ENCODE measurements at places on chromosomes 2 and 18.

DNA sequence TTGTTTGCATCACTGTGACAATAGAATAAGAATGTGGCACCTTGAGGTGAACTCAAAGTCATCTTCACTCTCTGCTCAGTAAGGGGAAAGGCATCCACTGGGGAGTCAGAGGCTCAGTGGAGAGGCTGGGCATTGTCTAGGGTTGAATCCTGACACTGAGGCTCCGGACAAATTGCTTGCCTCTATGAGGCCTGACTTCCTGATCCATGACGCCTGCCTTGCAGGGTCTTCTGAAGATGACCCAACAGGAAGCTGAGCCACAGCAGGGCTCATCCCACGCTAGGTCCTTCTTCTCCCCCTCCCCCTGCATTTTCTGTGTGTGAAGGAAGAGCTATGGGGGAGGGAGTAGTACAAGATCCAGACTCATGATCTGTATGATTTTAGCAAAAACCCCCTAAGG lies 265.1 kb downstream of the SH3BP4 start:
- no peak for DNase-seq

GRCh38 chr2:164371916-164372315 lies 249.4 kb downstream of the GRB14 start:
- DNase-seq = no peak

DNA sequence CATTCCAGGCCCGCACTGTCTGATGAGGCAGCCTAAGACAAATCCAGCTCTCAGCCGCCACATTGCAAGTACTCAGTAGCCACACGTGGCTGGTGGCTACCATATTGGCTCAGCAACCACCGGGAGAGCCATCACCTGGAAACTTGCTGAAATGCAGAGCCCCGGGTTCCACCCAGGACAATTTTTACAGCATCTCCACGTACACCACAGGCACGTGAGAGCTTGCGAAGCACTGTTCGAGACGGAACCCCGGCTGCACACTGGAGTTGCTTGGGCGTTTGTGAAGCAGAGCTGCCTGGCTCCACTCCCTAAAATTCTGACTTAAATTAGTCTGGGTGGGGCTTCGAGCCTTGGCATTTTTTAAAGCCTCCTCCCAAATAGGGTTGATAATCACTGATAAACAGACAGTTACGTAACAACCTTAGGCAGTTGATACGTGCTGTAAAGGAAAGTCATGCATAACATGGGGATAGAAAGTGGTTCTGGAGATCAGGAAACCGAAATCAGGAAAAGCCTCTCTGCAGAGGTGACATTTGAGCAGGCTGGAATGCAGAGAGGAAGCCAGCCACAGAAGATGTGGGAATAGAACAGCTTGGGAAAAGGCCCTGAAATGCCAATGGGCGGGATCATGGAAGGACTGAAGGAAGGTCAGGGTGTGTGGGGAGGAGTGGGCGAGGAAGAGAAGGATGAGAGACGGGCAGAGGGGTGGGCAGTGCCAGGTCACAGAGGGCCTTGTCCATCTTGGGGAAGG lies 6.2 kb downstream of the ASAP2 start:
- DNase-seq = no peak

- DNase-seq = no peak
Measured at GRCh38 chr18:22928339-22928738, 4.8 kb upstream of the RBBP8 start.

- DNase-seq = no peak
Measured at GRCh38 chr2:31269087-31269486, 35.1 kb downstream of the EHD3 start.

DNA sequence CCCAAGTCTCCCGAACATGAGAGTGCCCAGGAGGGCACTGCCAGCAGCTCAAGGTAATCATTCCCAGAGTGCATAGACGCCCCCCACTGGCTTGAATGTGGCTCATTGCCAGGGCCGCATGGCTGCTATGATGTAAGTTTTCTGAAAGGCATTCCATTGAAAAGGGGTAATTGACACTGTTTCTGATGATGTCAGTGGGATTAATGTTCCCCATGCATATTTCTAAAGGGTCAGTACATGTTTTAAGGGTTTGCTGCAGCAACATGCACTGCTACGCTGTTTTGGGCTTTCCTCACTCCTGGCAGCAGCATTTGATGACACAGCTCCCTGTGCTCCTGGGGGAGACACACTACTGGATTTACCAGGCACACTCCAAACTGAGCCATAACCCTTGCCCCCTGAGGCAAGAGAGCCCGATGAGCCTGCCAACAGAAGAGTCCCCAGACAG lies 36.7 kb downstream of the KIAA2012 start:
- no peak for DNase-seq

GRCh38 chr2:233668605-233669260 lies 3.0 kb upstream of the UGT1A9 start:
- DNase-seq = no peak

DNA sequence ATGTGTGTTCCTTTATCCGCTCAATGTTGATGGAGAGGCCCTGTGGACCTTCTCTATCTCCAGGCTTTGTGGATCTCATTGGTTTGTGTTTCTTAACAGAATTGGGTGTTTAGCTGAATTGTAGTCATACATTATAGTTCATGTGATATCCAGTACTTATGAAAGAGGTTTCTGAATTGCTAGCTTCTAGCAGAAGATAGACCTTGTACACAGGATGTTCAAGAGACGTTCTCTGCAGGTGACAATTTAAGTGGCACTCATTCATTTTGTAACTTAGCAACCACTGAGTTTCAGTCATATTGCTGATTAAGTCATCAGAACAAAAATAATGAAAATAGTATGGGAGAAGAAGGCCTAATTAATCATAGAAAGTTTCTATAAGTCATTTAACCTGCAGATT lies 279.2 kb downstream of the ALPK2 start:
- DNase-seq = no peak

DNA sequence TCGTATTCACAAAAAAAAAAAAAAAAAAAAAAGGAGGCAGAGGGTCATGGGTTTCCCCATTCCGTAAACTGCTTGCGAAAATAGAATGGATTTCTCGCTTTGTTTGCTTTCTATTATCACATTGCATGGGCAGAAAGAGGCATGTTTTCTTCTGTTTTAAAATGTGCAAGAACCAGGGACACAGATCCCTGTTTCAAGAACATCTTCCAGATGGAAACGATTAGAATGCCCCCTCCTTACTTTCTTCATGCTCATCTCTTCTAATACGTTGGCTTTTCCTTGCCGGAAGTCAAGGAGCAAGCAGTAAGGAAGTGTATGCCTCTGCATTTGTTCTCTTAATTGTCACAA lies 51.0 kb upstream of the ZNF516 start:
- DNase-seq = no peak

GRCh38 chr2:13114391-13114790 lies 397.7 kb downstream of the TRIB2 start:
- DNase-seq = no peak

- no peak for DNase-seq
Measured at GRCh38 chr2:25286025-25286400, 55.7 kb downstream of the DNMT3A start.

- DNase-seq = no peak
Measured at GRCh38 chr18:10140461-10141282, 226.9 kb downstream of the VAPA start.

GRCh38 chr2:155519529-155520130 lies 812.9 kb downstream of the NR4A2 start:
- DNase-seq = no peak

DNA sequence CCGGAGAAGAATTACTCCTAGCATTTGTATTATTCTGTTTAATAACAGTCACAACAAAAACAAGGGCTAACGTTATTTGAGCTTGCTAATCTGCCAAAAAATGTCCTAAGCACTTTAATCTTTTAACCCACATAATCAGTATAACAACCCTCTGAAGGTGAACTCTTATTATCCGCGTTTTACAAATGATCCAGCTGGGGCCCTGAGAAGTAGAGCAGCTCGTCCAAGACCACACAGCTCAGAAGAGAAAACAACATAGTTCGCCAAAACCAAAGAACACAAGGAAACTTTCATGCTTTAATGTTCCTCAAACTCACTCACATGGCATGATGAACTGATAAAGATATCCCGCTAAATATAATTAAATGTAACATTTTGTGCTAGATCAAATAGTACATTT lies 159.7 kb upstream of the ZNF236 start:
- DNase-seq = no peak

- DNase-seq = no peak
Measured at GRCh38 chr2:83364264-83364663, 1094.8 kb downstream of the SUCLG1 start.

DNA sequence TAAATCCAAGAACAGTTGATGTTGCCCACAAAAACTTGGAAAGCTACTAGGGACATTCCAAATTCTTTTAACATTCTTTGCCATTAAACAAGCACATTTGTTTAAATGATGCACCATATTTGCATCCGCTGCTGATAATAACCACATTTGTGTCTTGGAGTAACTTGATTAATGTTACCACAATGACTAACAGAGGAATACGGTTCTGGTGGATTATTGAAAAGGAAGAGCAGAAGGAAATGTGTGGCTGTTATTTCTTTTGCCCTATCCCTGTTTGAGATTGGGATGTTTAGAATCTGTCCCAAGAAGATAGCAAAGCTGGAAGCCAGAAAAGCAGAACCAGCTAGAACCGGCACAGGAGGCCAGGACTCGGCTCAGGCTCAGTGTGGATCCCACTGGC lies 39.2 kb upstream of the RASGRP3 start:
- DNase-seq = no peak

DNA sequence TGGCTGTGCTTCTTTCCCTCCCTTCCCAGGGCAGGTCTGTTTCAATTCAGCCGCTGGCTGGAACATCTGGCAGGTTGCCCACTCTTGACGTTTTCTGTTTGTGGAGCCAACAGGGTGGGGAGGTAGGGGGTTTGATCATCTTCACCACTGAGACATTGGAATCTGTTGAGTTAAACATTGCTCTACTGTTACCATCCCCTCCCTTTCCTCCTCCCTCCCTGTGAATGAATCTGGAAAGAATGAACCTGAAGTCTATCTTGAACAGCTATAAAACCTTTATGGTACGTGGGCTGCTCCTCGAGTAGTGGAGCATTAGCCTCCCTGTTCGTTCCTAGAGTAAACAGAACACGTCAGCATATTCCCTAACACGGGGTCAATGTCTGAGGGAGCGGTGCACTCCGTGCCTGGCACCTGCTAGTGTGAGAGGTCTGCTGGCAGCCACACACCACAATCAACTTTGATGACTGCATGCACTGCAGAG lies 249.9 kb upstream of the RBBP8 start:
- DNase-seq = no peak

- no peak for DNase-seq
Measured at GRCh38 chr2:79620679-79621078, 107.8 kb downstream of the CTNNA2 start.

DNA sequence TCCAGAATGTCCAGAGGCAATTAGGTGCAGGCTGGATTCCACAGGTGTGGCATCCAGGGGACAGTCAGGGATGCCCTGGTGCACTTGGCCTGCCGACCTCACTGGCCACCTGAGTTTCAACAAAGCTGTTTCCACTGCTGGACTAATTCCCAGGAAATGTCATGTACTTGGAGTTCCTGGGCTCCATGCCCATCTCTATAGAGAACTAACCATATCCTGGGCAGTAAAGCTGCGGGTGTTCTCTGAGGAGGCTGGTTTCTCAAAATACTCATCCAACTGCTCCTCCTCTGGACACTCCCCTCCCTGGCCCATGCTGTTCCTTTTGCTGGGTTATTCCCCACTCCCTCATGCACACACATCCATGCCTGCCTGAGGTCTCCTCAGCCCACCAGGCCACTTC lies 161.9 kb upstream of the SKOR2 start:
- no peak for DNase-seq

All from stimulated activated CD4-positive, alpha-beta T cell treated with anti-CD3 and anti-CD28 coated beads, TNF-alpha, amount 100 ng/mL, for 4 hours (primary cell).